ENCODE measurements at places on chromosomes 16 and 17.

- DNase-seq = no peak
Measured at GRCh38 chr17:57480438-57481196, 224.3 kb downstream of the MSI2 start.

DNA sequence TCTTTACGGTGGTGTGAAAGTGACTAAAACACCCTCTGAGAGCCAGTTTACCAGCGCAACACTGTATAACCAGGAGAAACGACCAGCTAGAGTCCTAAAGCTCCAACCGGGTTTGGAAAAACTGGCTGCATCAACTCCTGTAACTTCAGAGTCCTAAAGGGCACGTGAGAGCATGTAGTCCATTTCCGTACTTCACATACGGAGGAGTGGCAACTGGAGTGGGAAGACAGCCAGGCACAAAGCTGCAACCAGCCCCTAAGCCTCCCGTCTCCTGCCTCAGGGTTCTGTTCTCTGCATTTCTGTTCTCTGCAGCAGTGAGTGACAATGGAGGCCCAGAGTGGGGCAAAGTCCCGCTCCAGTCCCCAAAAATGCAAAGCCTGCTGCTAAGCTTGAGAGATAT, 19.2 kb downstream of the TEKT1 start:
- no peak for DNase-seq

DNA sequence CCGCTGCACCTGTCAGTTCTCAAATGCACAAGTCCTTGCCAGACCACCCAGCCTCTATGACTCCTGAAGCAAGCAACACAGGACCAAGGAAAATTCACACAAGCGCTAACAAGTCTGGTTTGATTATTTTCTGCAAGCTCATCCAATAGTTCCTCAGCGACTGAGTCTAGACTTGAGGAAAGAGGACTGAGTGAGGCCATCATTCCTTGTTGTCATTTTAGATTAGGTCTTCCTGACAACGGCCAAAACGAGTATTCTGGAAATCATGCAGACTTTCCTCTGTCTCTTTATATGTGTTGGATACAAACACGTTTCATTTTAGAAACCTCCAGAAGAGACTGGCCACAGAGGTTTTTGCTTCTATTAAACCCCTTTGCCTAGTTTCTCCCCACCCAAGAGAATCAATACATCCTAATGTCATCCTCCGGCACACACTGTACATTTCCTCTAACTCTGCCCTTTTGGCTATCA, 561 bp downstream of the CCDC47 start:
- DNase-seq = no peak

DNA sequence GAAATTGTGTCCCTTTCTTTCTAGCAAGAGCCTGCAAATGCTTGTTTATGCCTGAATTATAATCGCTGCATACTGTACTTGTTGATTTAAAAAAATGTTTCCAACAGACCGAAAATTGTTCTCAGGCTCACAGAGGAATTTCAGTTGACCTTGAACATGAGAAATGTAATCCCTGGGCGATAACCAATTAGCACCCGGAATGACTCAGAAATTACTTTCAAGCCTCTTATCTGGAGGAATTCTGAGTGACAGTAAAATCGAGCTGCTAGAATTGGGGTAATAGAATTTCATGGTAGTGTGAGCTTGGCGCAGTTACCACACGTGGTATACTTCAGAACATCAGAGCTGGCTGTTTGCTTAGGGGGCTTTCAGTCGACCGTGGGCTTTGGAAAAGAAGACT, 139.1 kb upstream of the CACNG3 start:
- no peak for DNase-seq

DNA sequence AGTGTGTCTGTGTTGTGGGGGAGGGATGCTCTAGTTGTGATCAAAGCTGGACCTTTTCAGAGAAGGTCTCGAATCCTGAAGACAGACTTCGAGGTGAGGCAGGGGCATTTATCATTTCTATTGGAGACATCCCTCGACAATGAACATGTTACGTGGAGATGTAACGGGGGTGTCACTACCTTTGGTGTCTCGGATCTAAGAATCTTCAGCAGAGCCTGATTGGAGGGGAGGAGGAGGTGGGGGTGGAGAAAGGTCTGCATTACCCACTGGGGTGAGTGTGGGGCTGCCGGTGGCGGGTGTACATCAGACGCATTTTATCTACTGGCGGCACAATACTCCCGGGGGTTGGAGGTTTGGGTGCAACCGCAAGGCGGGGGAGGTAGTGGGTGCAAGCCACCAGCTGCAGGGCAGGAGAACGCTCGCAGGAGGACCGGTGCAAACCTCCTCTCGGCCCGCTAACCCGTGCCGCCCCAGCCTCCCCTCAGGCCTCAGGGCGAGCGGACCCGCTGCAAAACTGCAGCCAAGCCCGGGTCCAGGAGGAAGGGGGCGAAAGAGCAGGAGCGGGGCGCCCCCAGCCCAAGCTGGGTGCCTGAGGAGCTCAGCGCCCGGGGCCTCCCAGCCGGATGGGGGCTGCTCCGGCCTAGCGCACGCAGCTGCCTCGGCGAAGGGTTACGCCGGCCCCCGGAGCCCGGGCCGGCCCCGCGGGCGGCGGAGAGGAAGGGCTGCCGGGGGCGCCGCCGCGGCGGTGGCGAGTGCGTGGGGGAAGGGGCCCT, 735 bp downstream of the ZNF652 start:
- DNase-seq = no peak

DNA sequence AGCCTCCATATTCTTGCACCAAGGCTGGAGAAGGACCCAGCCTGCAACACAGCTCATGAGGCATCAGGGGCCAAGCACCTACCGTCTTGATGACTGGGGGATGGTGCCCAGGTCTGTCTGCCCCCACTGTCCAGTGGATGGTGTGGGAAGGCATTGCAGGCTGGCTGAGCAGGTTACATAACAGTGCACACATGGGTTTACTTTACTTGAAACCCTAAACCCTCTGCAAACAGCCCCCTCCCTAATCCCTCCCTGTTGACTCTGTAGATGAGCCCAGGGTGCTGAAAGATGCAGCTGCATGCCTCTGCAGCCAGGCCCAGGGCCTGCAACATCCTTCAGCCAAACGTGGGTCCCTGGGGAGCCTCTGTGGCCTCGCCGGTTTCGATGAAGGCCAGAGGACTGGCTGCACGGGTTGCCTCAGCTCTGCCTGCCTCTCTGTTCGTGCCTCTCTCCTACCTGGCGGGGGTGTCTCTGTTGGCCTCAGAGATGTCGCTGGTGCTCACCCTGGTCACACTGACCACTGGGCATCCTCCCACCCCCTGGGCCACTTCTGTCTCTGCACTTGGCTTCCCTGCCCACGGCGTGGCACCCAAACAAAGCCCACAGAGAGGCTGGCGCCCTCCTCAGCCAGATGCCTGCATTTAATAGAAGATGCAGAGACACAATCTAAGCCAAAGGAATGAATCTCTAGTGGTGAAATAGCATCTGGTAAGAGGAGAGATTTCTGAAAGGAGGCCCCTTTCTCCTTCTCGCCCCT, 95.1 kb downstream of the METRNL start:
- no peak for DNase-seq

- no peak for DNase-seq
Measured at GRCh38 chr17:37772982-37773381, 28.1 kb upstream of the HNF1B start.

GRCh38 chr17:68867759-68868516, 87.3 kb downstream of the ABCA8 start:
- no peak for DNase-seq

- no peak for DNase-seq
Measured at GRCh38 chr17:41741709-41742108, 7.3 kb upstream of the HAP1 start.

DNA sequence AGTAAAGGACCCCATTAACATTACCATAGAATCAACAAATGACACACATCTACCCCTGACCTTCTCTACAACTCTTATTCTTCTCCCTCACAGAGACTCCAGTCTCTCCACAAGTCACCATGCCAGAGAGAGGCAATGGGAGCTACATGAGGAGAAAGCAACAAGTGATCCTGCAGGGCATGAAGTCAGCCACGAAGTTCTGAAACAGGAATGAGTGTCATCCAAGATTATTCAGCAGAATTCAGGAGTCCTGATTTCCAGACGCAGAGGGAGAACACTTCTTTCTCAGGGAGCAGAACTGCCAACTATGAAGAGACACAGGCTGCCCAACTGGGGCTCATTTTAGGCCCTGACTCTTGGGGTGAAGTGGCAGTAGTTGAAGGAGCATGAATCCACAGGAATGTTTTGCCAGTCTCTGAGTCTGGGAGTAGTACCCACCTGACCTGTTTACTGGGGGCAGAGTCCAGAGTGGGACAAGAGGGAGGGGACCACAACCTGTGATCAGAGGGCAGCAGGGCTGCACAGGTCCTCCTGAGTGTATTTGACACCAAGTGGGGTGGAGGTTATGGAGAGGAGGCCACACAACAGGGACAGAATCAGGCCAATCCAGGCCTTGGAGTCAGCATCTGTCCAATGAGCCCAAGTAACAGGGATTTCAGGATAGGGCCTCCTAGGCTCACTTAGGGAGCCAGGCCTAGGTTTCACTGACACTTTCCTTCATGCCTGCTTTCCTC, 2.4 kb upstream of the MTMR4 start:
- DNase-seq = no peak

- no peak for DNase-seq
Measured at GRCh38 chr17:82056729-82057621, 5.3 kb downstream of the GPS1 start.

GRCh38 chr16:78436846-78437245, 337.4 kb downstream of the WWOX start:
- DNase-seq = no peak

Data from left renal cortex interstitium (tissue), 4 donors.